NCI-H146 (cell line): ENCODE measurements at places on chromosomes 5 and 9.

DNA sequence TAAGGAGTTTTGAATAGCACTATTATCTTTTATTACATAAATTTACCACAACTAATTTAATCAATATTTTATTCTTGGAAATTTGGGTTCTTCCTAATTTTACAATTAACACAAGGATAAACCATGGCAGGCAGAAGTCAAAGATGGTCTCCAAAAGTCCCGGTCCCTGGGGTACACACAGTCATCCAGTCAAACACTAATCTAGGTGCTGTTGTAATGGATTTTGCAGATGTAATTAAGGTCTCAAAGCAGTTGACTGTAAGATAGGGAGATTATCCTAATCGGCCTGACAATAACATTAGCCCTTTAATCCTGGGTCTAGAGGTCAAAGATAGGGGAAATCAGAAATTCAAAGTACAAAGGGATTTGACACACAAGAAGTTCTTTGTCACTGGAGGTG lies 57.5 kb upstream of the HTR1A start:
- DNase-seq, result no peak

DNA sequence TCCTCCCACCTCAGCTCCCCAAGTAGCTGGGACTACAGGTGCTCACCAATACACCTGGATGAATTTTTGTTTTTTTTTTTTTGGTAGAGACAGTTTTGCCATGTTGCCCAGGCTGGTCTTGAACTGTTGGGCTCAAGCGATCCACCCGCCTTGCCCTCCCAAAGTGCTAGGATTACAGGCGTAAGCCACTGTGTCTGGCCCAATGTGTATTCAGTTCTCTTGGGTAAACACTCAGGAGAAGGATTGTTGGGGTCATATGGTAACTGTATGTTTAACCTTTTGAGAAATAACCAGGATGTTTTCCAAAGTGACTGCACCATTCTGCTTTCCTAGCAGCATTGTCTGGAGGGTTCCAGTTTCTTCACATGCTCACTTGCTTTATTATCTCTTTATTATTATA lies 67.4 kb downstream of the TNPO1 start:
- DNase-seq, result no peak

- DNase-seq, result no peak
Measured at GRCh38 chr9:18296702-18297055, 177.3 kb upstream of the ADAMTSL1 start.

DNA sequence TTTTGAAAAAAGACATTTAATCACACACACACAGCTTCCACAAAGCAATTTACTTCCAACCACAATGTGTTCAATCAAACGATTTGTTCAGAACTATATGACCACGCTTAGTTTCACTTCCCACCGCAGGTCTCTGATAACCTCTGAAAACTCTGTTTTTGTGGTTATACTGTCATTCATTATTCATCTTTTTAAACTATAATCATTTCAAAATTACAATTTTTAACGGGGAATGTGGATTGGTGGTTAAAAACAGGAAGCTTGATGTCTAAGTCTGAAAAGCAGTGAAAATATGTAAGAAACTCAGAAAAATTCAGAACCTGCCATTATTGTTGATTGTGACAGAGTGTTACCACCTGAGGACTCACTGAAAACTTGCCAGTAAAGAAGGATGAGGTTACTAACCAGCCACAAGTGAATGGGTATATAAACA lies 12.7 kb upstream of the TMEM174 start:
- DNase-seq, result no peak

- no peak for DNase-seq
Measured at GRCh38 chr5:179553875-179554274, 3.5 kb downstream of the RUFY1 start.

GRCh38 chr9:104025945-104026344 lies 68.2 kb upstream of the SMC2 start:
- DNase-seq, result no peak

- no peak for DNase-seq
Measured at GRCh38 chr9:87883990-87884389, 1.3 kb downstream of the SPATA31E1 start.

- DNase-seq, result no peak
Measured at GRCh38 chr5:177276886-177277285, 26.6 kb downstream of the RAB24 start.

DNA sequence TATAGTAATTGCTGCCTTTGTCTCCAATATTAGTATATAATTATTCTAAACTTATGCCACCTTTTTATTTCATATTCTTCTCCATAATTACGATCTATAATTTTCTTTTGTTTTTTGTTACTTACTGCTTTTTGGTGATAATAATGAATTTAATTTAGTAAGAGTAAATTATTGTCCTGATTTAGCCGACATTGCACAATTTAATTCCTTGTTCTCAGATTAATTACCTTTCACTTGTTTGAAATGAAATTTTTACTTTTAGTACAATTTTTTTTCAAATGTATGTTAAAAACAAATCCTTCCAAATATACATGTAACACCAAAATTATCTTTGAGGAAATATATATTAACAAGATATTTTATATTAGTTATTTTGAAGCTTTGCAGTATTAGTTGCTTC lies 163.3 kb downstream of the GIN1 start:
- no peak for DNase-seq

DNA sequence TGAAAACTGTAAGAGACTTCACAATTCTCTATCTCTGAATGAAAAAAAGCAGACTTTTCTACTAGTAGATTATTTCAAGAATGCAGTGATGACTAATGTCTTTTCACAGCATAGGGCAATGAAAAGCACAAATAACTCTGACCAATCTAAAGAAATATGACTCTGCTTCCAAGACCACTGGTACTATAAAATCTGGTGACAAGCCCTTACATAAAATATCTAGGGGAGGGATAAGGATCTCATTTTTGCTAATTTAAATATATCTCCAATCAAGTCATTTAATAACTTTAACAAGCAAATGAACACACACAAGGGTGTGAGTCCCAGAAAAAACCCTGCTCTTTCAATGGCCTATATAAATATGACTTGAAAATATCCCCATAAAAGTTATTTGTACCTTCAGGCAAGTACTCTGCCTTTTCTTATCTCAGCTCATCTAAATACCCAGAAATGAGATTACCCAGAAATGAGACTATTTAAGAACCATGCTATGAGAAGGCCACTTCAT lies 105.2 kb downstream of the GNAQ start:
- DNase-seq, result no peak

DNA sequence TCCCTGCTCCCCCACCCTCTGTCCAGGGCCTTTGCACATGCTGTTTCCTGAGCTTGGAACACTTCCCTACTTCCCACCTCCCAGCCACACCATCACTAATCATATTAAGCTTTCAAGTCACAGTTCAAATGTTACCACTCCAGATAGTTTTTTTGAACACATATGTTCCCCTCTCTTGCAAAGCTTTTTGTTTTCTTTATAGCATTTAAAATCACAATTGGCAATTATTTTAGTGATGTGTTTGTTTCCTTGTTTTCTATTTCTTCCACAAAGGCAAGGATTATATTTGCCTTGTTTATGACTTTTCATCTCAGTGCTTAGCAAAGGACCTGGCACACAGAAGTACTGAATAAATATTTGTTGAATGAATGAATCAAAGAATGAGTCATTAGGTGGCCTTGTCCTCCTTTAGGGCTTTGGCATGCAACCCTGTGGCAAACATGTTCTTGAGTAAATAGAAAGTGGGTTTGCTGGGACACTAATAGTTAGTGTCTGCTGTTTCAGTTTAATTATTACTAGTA lies 386.8 kb downstream of the FGF10 start:
- no peak for DNase-seq

DNA sequence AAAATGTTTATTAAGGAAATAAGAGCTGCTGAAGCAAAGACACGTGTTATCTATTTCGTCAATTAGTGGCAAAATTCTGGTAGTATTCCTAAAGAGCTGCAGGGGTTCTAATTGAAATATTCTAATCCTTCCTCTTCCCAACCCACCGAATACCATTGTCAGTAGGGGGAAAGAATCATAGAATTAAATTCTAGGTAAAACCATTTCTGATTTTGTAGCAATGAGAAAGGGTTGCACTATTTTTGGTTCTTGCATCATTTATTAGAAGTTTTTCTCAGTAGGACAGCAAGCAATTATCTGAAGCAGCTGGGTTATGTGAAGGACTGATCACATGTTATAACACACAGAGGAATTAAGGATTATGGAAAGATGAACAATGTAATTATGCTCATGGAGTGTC lies 80.3 kb upstream of the SEMA6A start:
- DNase-seq, result no peak

DNA sequence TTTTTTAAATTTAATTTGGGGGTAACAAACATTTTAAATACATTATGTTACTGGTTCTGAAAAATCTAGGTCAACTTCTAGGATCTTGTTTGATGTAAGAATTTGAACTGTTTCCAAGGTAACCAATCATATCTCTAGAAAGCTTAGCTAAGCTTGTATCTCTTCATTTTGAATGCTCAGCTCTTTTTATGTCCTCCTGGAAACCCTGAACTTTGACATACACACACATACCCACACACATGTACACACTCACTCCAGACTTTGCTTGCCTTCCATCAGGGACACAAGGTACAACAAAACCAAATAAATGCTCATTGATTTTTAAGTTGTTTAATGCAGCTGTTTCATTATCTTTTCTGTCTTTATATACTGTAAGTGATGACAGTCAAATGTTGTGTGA lies 178.5 kb downstream of the RAB3C start:
- no peak for DNase-seq

- no peak for DNase-seq
Measured at GRCh38 chr5:135376961-135377624, 21.9 kb downstream of the MACROH2A1 start.

- DNase-seq, result no peak
Measured at GRCh38 chr5:118544887-118545449, 443.4 kb downstream of the DTWD2 start.

DNA sequence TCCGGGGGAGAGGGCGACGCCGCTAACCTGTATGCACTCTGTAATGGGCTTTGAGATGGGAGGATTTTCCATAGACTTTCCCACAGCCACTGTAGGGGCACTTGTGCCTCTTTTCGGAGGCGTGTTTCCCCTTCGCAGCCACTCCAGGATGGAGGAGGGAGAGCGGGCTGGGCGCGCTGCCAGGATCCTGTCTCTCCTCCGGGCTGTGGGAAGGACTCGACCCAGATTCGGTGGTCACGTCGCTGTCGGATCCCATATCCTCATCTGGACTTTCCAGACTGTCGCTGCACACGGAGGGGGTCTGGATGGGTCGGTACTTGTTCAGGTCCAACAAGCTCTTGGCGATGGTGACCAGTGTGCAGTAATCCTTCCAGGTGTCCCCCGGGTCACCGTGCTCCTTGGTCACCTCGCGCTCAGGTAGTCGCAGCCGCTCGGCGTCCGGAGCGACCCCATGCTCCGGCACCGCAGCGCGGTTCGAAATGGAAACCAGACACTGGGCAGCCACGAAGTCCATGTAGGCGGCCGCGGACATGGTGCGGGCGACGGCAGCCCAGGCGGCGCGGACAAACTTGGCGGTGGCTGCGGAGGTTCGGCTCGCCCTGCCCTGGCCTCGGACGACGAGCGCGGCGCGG lies 1.5 kb downstream of the KLF9 start:
- peak; percentile 18 for DNase-seq

GRCh38 chr5:119275146-119275545 lies 80.7 kb upstream of the TNFAIP8 start:
- DNase-seq, result no peak

GRCh38 chr5:91840412-91840811 lies 457.3 kb upstream of the ARRDC3 start:
- peak; percentile 3 for DNase-seq

GRCh38 chr9:6870650-6871477 lies 113.1 kb downstream of the KDM4C start:
- no peak for DNase-seq

DNA sequence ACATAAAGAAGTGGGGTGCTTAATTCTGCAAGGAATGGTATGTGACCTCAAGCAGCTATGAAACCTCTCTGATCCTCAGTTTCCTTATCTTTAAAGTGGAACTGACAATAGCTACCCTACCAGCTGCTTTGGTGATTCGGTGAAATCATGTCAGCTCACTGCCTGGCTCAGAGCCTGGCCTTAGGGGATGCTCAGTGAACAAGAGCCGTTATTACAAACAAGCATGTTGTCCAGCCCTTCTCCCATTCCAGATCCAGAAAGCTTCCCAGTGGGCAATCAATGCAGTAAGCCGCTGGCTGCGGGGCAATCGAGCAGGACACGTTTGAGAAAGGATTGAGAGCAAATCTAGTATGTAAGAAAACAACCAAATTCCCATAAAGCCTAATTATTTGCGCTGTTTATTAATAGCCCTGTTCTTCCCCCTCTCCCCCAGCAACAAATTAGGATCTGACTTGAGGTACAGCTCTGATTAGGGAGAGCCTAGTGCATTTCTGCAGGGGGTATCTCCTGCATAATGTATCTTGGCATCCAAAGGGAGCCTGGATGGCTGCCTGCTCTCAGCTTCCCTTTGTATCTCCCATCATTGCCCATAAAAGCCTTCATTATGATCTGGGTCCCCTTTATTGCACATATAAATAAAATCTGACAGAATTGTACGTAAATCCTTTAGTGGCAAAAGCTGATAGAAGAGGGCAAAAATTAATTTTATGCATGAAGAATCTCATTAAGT lies 371.4 kb downstream of the TMEM232 start:
- DNase-seq, result no peak
